ENCODE measurements at places on chromosomes 1 and 21.

GRCh38 chr1:159007726-159008125, 2.0 kb upstream of the IFI16 start:
- no peak for DNase-seq

GRCh38 chr1:40697436-40697835, 5.9 kb downstream of the NFYC start:
- DNase-seq = no peak

DNA sequence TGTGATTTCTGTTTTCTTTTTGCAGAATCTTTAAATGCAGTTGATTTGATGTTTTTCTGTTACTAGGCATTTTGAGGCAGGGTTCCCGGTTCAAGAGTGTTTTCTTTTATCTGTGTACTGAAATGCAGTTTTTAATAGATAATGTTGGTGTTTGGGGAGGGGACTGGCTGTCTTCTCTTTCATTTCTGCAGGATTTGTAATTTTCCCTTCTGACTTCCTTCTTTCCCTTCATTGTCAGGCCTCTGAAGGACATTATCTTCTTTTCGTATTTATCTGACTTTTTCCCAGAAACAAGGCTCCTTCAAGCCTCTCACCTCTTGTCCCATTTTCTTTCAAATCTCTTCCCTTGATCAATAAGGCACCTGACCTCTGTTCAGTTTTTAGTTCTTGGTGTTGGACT, 1.5 kb upstream of the GALNT2 start:
- no peak for DNase-seq

GRCh38 chr21:35677298-35677841, 383.0 kb downstream of the SETD4 start:
- DNase-seq = no peak

DNA sequence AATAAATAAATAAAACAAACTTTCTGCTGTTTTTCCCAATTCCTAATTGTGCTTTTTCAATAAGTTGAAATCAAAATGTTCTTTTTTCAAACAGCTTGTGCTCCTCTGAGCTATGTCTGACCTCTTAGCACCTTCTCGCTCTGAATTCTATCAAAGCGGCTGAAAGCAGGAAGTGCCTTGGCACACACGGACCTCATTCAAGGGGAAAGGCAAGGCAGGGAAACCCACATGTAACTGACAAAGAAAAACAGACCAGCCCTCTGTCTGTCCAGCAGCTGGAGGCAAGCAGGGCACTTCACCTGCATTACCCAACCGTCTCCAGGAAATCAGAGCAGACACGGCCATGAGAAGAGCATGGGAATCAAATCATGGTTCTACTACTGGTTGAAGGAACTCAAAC, 56.7 kb downstream of the PLPP3 start:
- DNase-seq = no peak

- peak; percentile 3 for DNase-seq
These were observed 54.2 kb upstream of the DNAJC6 start for GRCh38 chr1:65255035-65255655.

DNA sequence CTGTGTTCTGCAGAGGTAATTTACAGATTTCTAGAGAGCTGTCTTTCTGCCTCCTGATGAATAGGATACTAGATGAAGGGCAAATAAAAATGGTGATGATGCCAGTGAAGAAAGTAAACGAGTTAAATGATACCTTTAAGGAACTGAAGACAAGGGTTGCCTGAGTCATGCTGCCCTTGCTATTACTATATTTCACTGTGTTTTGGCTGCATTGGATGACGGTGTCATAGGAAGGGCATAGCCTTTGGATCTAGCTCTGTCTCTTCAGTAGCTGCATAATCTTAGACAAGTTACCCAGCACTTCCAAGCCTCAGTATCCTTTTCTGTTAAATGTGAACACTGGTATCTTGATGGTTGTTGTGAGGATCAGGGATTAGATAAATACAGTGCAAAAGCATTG, 131.5 kb upstream of the FGGY start:
- DNase-seq = no peak

DNA sequence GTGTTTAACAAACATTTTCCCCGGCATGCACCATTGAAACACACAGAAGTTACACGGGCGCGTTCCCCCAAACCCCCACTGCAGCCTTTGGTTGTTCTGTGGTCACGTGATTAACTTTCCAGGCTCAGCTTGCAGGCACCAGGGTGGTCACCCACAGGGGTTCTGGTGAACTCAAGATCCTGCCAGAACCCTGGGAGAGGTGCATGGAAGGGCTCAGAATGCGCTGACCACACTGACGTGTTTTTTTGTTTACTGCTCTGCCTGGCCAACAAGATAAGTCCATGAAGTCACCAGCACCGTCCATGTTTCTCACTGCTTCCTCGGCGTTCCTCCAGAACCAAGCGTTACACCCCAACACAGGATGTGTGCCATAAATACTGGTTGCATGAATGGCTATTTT, 229.5 kb upstream of the VAMP3 start:
- no peak for DNase-seq
